Kidney (tissue), 22 donors: ENCODE measurements at places on chromosomes 12 and 14.

DNA sequence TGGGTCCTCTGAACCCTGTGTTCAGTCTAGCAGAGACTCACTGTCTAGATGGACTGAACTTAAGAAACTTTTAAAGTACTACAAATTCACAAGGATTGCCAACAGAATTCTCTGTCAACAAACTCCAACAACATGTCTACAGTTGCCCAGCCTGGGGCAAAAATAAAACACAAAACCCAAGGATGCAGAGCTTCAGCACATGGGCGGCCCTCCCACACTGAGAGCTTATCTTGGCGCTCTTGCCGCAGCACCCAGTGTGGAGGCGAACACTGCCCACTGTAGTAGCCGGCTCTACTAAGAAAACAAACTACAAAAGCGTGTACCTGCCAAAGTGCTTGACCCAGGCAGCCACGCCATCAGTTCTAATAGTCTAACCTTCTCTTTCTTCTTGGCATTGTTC lies 66.7 kb downstream of the PTPN21 start:
- DNase-seq = no peak

DNA sequence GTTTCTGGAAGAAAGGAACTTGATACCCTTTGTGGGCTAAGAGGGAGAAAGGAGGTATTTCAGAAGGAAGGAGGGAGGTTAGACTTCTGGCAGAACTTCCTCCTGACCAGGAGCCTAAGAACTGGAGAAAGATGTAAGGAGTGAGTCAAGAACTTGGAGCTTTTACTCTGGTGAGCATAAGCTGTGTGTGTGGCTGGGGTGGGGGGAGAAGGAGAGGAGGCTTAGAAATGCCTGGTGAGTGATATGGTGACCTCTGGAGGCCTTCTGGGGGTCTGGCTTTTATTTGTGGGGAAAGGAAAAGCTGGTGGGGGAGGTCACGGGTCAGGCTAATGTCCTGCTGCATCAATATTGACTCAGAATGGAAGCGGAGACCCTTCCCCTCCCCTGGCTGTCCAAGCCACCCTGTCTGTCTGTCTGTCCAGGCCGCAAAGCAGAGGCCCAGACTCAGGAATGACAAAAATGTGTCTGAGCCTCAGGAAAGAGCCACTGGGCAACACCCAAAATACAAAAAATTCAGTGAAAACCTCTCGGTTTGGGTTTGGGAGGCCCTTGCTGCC lies 4.8 kb downstream of the LRP1 start:
- DNase-seq = no peak

GRCh38 chr14:95193081-95193480 lies 35.8 kb upstream of the DICER1 start:
- no peak for DNase-seq

DNA sequence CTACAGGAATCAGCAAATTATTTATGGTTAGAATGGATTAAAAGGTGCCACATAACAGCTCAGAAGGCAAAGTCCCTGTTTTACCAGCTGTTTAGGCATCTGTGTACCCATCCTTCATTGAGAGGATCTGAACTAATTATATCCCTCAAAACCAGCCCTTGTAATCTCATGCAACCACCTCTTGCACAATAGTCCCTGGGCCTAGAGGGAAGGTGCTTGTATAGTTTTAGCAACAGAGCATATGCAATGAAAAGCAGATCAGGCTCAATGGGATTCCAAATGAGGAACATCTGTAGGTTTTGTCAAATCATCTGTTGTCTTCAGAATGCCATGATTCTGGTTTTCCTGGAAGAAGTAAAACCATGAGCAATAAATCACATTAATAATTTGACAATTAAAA lies 26.0 kb upstream of the GLIPR1L2 start:
- DNase-seq = no peak

DNA sequence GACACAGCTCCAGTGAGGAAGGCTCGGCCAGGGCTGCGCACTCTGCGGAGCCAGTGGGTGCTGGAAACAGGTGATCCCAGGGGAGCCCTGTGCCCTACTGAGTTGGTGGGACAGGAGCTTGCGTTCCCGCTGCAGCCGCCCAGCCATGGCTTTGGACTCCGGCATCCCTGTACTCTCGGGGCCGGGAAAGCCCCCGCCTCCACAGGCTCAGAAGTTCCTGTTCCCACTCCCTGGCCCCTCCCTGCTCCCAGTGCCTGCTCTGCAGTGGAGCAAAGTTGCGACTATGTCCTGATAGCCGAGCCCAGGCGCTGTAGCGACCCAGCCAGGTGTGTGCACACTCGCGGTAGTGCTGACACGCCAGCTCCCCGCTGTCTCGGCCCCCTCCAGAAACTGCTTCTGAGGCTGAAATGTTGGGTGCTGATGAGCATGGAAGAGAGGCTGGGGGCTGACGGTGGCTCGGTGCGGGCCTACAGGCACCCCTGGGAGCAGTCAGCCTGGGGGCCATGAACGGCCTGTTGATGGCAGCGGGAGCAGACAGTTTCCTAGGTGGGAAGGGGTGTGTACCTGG lies 344.6 kb upstream of the MGAT4C start:
- DNase-seq = no peak

- DNase-seq = peak; percentile 76
These were observed 80.6 kb downstream of the APAF1 start for GRCh38 chr12:98725476-98726247.

GRCh38 chr14:68947802-68948201 lies 31.3 kb downstream of the ACTN1 start:
- peak; percentile 67 for DNase-seq

DNA sequence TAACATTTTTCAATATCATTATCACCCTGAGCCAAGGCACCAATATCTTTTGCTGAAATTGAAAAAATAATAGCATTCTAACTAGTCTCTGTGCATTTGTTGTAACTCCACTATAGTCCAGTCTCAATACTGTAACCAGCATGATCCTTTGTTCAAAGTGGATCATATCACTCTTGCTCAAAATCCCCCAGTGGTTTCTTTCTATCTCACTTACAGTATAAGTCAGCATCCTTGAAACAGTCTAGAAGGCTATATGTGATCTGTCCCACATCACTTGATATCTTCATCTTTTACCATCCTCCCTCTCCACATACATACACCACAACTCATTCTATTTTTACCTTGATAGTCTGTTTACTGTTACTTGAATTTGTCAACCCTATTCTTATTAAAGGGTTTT lies 435.7 kb downstream of the CCER1 start:
- DNase-seq = no peak

DNA sequence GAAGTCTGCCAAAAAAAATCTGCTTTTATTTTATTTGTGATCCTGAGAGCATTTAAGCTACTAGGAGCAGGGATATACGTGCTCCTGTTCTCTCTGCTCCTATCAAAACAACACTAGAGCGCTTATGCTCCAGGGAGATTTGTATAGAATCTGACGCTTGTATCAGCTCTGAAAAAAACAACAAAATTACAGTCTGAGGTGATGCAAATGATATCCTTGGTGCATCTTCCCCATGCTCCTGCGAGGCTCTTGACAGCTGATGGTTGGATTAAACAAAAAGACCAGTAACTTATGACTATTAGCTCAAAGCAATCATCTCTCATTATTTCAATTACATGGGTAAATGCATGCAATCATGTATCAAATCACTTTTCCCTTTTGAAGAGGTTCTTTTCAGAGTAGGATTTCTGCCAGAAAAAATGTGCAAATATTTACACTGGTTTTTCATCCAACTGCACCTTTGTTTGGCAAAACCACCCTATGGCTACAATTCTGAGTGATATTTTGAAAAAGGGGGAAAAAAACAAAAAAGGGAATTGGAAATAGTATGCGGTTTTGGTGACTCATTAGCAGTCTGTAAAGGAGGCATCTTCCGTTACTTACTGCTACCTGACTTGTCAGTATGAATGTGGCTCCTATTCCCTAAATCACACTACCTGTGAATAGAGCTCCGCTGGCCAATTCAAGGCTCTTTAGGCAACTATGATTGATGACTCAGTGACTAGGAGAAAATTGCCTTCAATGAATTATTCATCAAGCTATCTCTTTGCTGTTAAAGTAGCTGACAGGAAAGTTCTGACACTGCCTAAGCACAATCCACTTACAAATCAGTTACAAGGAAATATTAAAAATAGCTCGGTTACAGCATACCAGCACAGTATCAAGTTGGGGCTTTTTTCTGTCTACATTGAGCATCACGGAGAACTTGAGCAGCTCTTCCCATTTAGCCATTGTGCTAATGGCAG lies 450.0 kb downstream of the FOXG1 start:
- DNase-seq = no peak

GRCh38 chr12:612886-613285 lies 50.4 kb downstream of the NINJ2 start:
- DNase-seq = no peak
